Endothelial cell of umbilical vein (primary cell): ENCODE measurements at places on chromosomes 12 and 14. TPM values are rescaled to one million over a fixed set of nuclear protein-coding genes. Genes with fewer than 3 reads are reported as not detected.

- no peak for DNase-seq
Measured at GRCh38 chr12:94969424-94969823, 34.1 kb downstream of the NDUFA12 start.

DNA sequence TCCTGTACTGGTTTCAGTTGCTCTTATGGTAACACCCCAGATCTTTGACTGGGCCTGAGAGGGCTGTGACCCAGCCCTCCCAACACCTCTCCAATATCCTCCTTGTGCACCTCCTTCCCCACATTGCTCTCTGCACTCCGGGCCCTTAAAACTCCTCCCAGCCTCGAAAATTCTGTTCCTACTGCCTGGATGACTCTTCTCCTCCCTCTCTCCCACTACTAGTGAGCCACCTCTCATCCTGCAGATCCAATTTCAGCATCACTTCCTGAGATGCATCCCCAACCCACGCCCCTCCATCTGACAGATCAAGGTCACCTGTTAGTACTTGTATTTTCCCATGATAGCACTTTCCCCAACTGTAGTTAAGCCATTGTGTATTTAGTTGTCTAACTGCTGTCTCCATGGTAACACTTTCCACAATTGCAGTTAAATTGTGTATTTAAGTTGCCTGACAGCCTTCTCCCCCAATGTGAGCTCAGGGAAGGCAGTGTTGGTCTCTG, 11.5 kb upstream of the NT5DC3 start:
- no peak for DNase-seq

- DNase-seq = no peak
Measured at GRCh38 chr14:26377150-26377549, 220.7 kb downstream of the NOVA1 start.

- DNase-seq = no peak
Measured at GRCh38 chr12:113359133-113359938, 949 bp downstream of the PLBD2 start.

GRCh38 chr12:30902596-30902995, 24.0 kb upstream of the TSPAN11 start:
- DNase-seq = no peak

- no peak for DNase-seq
Measured at GRCh38 chr12:58481811-58482210, 438.5 kb downstream of the LRIG3 start.

GRCh38 chr12:53332744-53333143, 3.4 kb downstream of the SP7 start:
- no peak for DNase-seq

DNA sequence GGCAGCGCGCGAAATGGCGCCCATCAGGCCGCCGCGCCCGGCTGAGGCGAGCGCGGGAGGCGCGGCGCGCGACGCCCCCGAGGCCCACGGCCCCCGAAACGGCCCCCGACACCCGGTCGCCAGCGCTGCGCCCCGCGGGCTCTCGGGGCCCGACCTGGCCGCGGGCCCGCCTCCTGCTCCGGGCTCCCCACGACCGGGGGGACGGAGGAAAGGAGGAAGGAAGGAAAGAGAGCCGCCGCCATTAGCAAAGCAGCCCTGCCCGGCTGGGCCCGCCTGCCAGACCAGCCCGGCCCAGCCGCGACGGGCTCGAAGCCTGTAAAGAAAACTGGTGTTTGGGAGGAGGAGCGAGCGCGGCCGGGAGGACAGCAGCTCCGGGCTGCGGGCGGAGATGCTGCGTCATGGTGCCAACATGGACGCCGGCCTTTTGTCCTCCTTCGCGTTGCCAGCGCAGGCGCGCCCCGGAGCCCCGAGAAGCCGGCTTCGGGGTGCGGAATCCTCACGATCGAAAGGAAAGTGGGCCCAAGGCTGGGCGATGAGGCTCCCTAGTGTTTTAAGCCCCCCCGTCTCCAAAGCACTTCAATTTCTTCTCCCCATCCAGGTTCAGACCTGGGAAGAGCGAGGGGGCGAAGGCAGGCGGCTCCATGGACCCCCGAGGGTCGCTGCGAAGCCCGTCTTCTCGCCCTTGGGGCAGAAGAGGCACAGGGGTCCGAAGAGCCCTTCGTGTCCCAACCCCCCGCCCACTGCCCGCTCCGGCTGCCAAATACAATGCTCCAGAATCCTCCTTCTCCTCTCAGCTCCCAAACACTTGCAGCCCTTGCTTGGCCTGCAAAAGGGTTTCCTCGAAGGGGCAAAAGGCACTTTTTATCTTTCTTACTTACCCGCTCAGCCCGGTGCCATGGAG, 2.9 kb upstream of the SETD1B start:
- peak; percentile 53 for DNase-seq

DNA sequence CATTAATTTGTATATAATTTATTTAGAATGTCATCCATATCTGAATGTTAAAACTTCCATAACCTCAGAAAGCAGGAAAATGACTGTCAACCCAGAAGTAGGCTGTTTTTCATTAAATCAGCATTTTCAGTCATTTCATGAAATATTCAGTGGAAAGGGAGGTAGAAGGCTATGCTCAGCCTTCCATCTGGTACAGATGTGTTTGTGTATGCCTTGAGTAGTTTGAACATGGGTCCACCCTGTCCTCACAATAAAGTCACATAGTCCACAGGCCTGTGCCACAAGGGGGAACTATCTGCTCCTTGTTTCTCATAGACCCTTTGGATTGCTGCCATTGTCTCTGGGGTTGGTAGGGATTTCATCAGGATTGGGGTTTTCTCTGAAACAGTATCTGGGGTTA, 9.1 kb downstream of the LACRT start:
- DNase-seq = no peak

DNA sequence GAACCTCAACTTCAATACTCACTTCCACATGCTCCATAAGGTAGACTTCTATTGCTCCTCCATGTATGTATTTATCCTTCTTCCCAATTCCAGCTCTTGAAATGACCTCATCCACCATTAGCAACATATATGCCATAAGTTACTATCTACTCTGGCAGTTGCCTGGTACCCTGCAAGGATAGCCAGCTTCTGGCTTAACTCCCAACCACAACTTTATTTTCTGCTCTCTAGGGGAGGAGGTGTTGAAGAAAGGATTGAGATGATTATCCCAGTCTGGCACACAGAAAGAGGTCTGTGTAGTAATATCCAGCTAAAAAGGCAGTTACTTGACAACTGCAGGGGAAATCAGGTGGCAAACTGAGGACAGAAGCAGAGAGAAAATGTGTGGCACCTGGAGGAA, 71.5 kb upstream of the MDM1 start:
- no peak for DNase-seq

DNA sequence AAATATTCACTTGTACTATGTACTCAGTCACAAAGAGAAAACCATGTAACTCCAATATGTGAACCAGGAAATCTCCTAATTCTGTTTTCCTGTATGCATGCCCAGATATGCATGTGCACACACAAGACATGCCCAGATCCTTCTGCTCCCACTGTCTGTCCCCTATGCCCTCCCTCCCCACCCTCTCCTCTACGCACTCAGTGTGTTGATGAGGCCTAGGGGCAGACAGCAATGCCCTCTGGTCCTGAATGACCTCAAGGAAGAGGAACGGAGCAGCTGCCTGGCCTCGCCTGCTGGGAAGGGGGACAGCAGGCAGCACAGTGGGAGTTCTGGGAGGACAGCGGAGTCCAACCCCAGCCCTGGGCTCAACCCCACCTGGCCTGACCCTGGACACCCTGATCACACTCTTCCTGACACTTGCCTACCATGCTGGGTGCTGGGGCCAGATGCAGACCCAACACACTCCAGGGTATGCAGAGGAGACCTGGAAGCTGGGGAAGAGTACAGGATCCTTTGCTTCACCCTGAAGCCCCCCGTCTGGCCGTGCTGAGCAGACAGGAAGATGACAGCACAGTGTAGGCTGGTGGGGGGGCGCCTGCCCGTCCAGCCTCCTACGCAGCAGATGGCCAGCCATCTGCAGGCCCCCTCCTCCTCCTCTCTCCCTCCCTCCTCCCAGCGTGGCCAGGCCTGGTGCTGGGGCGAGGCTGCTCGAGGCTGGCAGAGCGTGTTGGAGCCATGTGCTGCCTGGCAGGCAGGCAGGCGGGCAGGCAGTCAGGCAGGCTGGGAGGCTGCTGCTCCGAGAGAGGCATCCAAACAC, 106.6 kb upstream of the NCOR2 start:
- DNase-seq = no peak

DNA sequence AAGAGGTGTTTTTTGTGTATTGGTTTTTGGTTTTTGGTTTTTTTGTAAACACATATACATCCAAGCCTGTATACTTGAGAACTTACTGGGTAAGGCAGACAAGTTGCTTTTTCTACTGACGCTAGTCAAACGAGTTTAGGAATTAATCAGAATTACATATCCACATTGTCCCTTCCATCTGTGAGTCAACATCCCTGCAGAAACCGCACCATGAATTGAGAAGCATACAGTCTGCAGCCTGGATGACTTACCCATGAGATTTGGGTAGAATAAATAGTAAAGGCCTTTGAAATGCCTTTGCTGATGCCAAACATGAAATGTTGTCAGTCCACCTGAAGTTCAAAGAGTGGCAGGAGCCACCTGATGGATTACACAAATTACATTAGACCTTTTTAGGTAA, 21.4 kb upstream of the C12orf42 start:
- no peak for DNase-seq

- DNase-seq = no peak
Measured at GRCh38 chr12:107336695-107337094, 243.3 kb upstream of the CRY1 start.

DNA sequence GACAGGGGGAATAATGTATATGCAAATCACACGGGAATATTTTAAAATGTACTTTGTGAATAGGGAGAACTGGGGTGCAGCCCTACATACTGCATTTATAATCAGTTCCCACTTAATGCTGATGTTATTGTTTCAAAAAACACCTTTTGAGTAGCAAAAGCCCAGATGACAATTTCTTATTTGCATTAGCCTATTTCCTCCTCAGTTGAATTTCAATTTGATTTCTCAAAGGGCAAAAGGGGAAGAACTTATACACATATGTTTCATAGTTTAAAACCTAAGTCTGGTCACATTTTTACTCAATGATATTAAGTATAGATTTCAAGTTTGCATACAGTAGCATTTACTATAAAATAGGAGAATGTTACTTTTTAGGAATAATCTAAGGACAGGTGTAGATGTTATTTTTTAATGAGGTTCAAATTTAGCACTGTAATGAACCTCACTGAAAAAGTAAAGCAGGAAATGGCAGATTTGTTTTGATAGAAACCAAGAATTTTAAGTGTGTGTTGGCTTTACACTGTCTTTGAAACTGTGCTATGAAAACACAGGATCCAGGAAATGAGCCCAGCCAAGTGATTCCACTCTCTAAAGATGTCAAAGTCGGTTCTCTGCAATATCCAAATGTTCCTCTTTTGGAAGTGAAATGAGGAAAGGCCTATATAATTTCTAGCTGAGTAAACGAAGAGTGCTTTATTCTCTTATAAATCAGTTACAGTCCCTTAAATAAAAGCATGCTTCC, 367.4 kb downstream of the BTG1 start:
- DNase-seq = peak; percentile 2

GRCh38 chr12:118103601-118104382, at the start of gene VSIG10:
Gene VSIG10, minus strand, starts transcription at chr12:118104011. Its CDS starts 340 bp downstream, at chr12:118103671.
- DNase-seq = peak; percentile 74

DNA sequence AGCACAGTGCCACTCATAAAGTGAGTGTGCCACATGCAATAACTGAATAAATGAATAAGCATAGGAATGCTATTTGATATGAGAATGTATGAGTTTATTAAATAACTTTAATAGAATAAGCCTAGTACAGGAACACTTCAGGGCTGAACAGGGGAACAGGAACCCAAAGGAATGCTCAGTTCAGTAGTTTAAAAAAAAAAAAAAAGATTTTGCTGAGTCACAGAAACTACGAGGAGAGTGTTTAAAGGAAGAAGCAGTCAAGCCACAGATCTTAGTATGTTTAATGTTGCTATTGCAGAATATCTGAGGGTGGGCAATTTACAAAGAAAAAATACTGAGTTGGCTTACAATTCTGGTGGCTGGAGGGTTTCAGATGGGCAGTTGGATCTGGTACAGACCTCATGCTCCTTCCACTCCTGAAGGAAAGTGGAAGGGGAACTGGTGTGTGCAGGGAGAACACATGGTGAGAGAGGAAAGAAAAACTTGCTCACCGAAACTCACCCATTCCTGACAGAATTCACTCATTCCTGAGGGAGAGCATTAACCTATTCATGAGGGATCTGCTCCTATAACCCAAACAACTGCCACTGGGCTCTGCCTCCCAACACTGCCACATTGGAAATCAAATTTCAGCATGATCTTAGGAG, 880.3 kb upstream of the MGAT4C start:
- no peak for DNase-seq

GRCh38 chr12:121011820-121012219, 4.5 kb downstream of the C12orf43 start:
- no peak for DNase-seq

GRCh38 chr12:46517579-46517962, 145.0 kb upstream of the SLC38A2 start:
- no peak for DNase-seq

DNA sequence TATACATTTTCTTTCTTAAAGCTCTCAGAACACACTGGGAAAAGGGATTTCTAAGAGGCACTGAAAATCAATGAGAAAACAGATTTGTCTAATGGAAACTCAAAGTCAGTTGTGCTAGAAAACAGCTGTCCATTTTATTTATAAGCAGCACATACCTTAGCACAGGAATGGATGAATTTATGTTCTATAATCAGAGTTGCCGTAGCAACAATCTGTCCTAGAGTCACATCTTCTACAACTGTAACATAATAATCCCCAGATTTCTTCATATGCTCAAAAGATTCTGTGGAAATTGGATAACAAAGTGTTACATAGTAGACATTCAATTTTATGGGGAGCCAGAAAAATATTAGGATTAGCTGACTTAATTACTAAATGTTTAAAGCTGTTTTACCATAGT, 9.8 kb downstream of the GNPNAT1 start:
- peak; percentile 6 for DNase-seq

DNA sequence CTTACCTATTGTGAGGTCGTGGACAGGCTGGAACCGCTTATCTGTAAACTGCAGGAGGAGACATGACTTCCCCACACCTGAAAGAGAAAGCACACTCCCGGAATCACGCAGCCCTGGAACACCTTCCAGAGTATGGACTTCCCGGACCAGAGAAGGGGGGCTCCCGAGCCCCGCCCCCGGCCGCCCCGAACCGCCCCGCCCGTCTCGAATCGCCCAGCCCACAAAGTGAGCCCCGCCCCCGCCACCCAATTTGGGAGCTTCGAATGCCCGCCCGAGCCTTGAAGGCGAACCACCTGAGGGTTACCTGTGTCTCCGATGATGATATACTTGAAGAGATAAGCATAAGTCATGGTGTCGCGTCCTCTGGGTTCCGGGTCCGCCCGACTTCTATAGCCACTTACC, 235 bp downstream of the RAB2B start:
- no peak for DNase-seq

- DNase-seq = no peak
Measured at GRCh38 chr14:78090864-78091263, 79.3 kb upstream of the NRXN3 start.

DNA sequence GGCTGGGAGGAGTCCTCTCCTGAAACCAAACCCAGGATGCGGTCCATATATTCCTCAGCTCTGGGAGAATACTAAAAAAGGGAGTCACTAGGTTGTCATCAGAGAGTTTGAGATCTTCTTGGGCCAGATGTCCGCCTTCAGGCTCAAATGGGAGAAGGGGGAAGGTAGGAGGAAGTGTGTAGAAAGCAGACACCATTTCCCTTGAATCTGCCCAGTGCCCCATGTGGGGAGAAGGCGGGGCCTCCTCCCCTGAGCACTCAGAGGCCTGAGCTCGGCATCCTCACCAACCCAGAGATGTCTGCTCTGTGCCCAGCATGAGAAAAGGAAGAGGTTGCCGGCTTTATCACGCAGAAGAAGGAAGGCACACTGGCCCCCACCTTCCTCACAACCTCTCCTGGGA, 37.3 kb downstream of the LTBP2 start:
- DNase-seq = no peak

The ADAM20 gene
- 0.44 and 0.66 TPM in 2 replicates for total RNA-seq

The FIGNL2 gene
- total RNA-seq = 2.4 and 2.5 TPM in 2 replicates

The ESR2 gene
- total RNA-seq = 0.58 TPM in 1 of 2 replicates, not detected in the other

The HOXC9 gene
- 0.21 and 0.40 TPM in 2 replicates for total RNA-seq
